Esophagus squamous epithelium (tissue), 5 donors: ENCODE measurements at places on chromosomes 16 and 17.

GRCh38 chr16:9539346-9539745 lies 447.9 kb downstream of the HAPSTR1 start:
- no peak for DNase-seq

DNA sequence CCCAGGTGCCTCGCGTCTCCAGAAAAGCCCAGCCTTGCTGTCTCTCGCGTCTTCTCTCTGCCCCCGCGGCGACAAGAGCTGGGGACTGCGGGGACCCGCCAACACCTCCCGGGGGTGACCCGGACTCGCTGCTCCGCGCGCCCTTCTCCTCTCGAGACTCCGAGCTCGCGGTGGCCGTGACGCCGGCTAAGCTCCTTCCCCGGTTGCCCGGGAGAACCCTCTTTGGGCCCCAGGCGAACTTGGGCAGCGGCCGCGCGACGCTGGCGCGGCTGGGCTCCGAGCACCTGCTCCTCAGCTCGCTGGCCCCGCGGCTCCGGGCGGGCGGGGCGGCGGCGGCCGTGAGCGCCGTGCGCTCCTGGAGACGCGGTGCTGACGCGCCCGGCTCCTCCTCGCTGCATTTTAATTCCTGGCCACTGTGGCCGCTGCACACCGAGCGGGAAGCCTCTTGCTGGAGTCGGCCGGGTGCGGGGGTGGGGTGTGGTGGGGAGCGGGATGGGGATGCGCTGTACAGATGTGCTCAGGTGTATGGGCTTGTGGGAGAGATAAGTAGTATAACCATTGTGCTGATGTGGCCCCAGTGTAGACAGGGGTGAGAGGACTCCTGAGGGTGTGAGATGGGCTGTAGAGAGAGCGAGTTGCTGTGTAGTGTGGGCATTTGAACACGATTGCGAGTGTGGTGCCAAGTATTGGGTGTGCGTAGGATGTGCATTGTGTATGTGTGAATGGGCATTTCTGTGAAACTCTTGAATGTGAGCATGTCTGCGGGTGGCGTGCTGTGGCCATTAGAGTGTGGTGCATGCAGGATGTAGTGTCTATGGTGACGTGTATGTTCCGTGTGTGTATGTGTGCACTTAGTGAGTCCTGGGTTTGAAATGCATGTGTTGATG lies at the start of gene ASIC2:
ASIC2 (minus strand) TSS at position 315 of the 887 bp plus-strand sequence.
- DNase-seq = no peak

GRCh38 chr17:3256575-3256974 lies 41.6 kb downstream of the OR3A1 start:
- DNase-seq = no peak

DNA sequence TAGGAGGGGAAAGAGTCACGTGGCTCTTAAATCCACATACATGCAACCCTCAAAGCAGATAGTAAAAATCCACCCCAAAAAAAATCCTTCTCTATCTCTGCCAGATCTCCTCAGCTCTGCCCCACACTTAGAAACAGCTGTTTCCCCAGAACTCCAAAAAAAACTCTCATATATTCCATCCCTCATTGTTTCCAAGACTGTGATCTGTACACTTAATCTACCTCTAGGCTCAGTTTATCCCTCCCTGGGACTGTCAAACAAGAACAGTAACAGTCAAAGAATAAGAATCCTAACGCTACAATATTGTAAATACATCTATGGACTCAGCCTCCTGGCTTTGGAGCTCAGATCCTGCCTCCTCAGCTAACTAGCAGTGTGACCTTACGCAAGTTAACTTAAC lies 11.6 kb downstream of the CUEDC1 start:
- DNase-seq = no peak

DNA sequence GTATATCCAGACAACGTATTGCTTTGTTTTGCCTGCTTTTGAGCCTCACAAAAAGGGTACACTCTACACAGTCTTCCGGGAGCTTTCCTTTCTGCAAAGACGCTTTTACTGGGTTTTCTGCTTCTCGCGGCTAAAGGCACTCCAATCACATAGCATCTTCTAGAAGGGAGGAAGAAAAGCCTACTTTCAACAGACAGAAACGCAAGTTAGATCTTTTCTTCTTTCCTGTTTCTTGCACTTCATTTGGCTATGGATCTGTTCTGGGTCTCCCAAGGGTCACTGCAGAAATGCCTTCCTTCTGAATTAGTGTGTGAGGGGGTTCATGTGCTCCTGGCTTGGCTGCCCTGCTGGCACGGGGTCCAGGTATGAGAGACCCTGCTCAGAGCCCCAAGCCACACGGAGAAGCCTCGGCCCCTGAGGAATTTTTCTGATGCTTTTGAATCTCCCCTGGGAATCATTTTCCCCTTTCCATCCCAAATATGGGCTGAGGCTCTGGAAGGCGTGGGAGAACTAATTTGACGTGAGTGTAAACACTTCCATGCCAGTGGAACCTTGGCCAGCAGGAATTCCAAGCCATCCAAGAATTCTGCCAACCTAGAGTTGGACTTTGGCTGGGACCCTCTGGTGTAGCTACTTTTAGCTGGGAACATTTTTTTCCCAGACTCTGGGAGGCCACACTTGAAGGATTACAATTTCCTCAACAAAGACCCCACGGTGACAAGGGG lies 49.6 kb upstream of the NKD1 start:
- DNase-seq = no peak

DNA sequence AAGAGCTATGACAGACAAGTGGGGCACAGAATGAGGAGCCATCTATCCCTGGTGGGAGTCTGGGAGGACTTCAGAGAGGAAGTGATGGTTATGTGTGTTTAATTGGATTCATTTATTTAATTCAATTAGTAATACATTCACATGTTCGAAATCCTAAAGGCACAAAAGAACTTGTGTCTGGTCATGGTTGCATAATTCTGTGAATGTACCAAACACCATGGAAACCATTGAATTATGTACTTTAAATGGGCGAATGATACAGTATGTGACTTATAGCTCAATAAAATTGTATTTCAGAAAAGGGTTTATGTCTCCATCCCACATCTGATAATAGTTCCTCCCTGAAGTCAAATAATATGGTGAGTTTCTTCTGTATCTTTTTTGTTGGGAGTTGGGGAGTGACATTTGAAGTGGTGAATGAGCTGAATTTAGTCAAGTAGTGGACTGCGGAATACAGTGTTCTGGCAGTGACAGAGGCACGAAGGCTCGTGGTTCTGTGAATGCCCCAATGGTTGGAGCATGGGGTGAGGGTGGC lies 19.8 kb upstream of the G6PC1 start:
- DNase-seq = no peak

GRCh38 chr17:58189436-58190146 lies 2.9 kb upstream of the EPX start:
- no peak for DNase-seq

DNA sequence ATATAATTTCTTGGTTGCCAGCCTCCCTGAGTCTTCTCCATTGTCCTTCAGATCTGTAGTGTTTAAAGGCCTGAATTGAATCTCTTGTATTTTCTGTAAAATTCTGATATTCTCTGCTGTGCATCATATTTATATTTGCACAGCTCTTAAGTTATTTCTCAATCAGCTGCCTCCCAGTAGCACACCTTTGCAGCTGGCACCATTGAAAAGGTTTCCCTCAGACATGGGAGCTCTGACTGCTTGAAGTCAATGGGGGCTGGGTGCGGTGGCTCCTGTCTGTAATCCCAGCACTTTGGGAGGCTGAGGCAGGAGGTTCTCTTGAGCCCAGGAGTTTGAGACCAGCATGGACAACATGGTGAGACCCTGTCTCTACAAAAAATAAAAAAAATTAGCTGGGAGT lies 40.4 kb downstream of the PITPNC1 start:
- no peak for DNase-seq

GRCh38 chr16:17134586-17134985 lies 336.2 kb downstream of the XYLT1 start:
- no peak for DNase-seq

DNA sequence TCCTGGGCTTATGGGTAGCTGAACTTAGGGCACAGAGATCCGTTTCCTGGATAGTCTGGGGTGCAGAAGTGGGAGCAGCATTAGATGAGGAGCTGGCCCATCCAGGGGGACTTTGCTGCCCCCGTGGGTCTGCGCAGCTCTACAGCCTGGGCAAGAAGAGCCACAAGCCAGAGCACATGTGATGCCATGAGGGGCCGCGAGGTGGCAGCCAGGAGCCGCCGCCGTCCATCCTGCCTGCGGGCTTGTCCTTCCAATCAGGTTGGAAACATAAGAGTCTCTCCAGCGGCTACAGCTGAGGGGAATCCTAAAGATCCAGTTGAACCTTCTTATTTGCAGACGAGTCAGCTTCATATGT lies 21.9 kb downstream of the C1QTNF1 start:
- no peak for DNase-seq

- no peak for DNase-seq
Measured at GRCh38 chr17:29357821-29358232, 32.3 kb upstream of the TAOK1 start.

- DNase-seq = no peak
Measured at GRCh38 chr16:85453194-85453678, 159.9 kb upstream of the GSE1 start.
